Uterus (tissue), 4 donors: ENCODE measurements at places on chromosomes 2 and 18. TPM values are rescaled to one million over a fixed set of nuclear protein-coding genes. Genes with fewer than 3 reads are reported as not detected.
A peak's percentile ranks its signal among the peaks of the same experiment; 100 is the strongest.

DNA sequence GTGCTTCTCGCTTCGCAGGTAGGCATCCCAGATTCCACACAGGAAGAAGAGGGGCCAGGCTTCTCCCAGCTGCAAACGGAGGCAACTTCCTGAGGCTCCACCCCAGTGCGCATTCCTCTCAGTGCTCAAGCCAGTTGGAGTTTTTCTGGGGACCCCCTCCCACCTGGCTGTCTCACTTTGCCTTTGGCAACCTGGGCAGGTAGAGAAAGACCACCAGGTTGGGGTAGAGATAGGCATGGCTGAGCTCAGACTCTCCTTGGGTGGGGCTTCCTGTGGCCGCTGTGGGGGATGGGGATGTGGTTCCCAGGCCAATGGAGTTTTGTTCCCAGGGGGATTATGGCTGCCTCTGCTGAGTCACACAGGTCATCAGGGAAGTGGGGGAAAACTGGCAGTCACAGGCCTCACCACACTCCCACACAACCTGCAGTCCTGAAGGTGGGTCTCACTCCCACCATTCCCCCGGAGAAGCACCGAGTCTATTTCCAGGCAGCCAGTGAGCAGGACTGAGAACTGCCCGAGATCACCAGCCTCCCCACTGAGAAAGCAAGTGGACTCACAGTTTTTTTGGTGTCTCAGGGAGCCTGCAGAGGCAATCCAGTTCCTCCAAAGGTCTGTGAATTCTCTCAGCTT, 38.1 kb downstream of the SLC39A10 start:
- H3K4me3 ChIP-seq: no peak overlapping the region
- no peaks in the 10 kb centered on the region for H3K27me3 ChIP-seq
- no peak overlapping the region for H3K27ac ChIP-seq
- no peak for DNase-seq

- no peak overlapping the region for H3K4me3 ChIP-seq
- H3K27ac ChIP-seq: no peak overlapping the region
- H3K27me3 ChIP-seq: no peaks in the 10 kb centered on the region
- H3K4me1 ChIP-seq: no peaks in the 10 kb centered on the region
- DNase-seq: no peak
Measured at GRCh38 chr18:56248610-56249235, 389.7 kb downstream of the TXNL1 start.

- no peaks in the 10 kb centered on the region for H3K36me3 ChIP-seq
- no peak for DNase-seq
- no peaks in the 10 kb centered on the region for H3K4me1 ChIP-seq
- no peak overlapping the region for H3K4me3 ChIP-seq
- no peaks in the 10 kb centered on the region for H3K27me3 ChIP-seq
Measured at GRCh38 chr2:168679081-168679480, 123.4 kb upstream of the NOSTRIN start.

- H3K4me3 ChIP-seq: no peak overlapping the region
- H3K36me3 ChIP-seq: no peaks in the 10 kb centered on the region
- peaks cover 10% of the 10 kb centered on the region for H3K4me1 ChIP-seq
Measured at GRCh38 chr18:55249550-55249949, 290.3 kb upstream of the CCDC68 start.

DNA sequence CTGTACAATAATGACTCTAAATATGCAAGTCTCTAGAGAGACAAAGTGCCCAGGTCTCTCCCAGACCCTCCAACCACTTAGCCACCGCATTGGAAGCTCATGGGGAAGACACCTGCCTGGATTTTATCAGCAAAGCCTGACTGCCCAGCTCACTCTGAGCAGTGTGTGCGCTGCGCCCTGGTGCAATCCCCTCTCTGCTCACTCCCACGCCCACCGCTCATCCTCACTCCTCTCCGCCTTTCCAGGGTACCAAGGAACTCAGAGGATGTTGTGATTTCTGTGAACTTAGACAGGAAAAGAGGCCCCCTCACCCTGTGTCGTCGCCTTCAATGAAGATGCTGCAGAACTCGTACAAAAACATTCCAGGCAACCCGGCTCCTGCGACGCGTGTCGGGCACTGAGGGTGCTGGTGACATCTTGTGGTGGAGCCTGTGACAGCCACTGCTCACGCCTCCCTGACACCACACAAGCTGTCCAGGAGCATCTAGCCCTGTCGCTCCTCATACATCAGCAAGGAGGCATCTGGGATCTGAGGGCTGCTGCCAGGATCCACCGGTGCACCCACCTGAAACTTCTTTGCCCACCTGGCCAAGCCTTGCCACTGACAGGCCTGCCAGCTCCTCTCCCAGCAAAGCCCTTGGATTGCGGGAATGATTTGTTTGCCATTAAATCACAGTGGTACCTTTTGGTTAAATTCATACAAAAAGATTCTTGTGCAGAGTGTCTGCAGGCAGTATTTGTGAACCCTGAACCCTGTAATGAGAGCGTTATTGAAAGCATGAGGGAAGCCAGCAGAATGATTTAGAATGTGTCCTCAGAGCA, 220.4 kb downstream of the ZNF516 start:
- no peak overlapping the region for H3K4me3 ChIP-seq
- H3K4me1 ChIP-seq: no peaks in the 10 kb centered on the region
- DNase-seq: no peak
- H3K27ac ChIP-seq: no peak overlapping the region
- H3K27me3 ChIP-seq: no peaks in the 10 kb centered on the region

GRCh38 chr2:79085382-79085781, 2.4 kb downstream of the REG1B start:
- H3K27ac ChIP-seq: no peak overlapping the region
- no peaks in the 10 kb centered on the region for H3K4me1 ChIP-seq
- no peak overlapping the region for H3K4me3 ChIP-seq
- no peaks in the 10 kb centered on the region for H3K27me3 ChIP-seq
- H3K36me3 ChIP-seq: no peaks in the 10 kb centered on the region

DNA sequence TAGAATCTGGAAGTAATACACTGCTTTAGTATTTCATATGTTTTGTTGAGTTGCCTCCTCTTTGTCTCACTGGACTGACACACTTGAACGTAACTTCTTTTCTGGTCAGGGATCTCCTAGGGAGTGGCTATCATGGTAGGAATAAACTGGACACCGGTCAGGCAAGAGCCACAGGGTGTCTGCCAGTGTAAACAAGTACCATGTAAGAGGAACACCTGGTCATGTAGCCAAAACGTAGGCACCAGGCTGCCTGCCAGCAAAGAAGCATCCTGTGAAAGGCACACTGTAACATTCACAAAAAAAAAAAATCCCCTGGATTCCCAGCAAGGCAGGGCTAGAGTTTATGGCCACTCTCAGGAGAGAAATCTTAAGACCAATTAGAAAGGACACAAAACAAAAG, 372.8 kb upstream of the RND3 start:
- H3K36me3 ChIP-seq: no peaks in the 10 kb centered on the region
- no peak for DNase-seq
- no peak overlapping the region for H3K4me3 ChIP-seq

GRCh38 chr2:134440336-134440909, 186.6 kb downstream of the MGAT5 start:
- no peaks in the 10 kb centered on the region for H3K36me3 ChIP-seq
- no peak for DNase-seq
- no peak overlapping the region for H3K4me3 ChIP-seq
- H3K4me1 ChIP-seq: no peaks in the 10 kb centered on the region

GRCh38 chr2:73821227-73821626, 7.5 kb upstream of the STAMBP start:
- DNase-seq: no peak
- H3K4me3 ChIP-seq: no peak overlapping the region
- no peak overlapping the region for H3K27ac ChIP-seq
- H3K36me3 ChIP-seq: no peaks in the 10 kb centered on the region

DNA sequence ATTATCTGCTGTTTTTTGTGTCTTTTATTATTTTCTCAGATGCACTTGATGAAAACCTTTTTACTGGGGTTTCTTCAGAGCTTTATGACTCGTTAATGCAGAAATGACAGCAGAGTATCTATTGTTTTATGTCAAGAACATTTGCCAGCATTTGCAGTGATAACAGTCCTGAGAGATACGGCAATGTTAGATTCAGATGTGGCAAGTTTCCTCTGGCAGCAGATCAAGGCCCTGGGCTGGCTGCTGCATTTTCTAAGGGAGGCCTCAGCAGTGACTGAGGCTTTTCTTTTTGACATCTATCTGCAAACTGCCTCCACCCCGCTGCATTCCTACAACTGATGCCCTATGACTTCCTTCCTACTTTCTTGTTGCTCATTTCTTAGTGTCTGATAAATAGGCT, 40.2 kb downstream of the EFEMP1 start:
- no peak overlapping the region for H3K4me3 ChIP-seq
- H3K27me3 ChIP-seq: no peaks in the 10 kb centered on the region
- no peaks in the 10 kb centered on the region for H3K4me1 ChIP-seq
- peak overlapping the region; percentile 59 for H3K27ac ChIP-seq

- H3K4me3 ChIP-seq: no peak overlapping the region
- no peak for DNase-seq
- no peaks in the 10 kb centered on the region for H3K36me3 ChIP-seq
- no peaks in the 10 kb centered on the region for H3K4me1 ChIP-seq
Measured at GRCh38 chr2:80473796-80474195, 169.2 kb upstream of the LRRTM1 start.

CASP10 gene
- 21.6 TPM for total RNA-seq

KCNE4 gene
- 38.4 TPM for total RNA-seq

FANCL gene
- 69.8 TPM for total RNA-seq

EFHD1 gene
- total RNA-seq: 8.5 TPM

RESP18 gene
- not detected for total RNA-seq

TMEM178A gene
- not detected for total RNA-seq

RAB6C gene
- total RNA-seq: not detected

PID1 gene
- total RNA-seq: 35.3 TPM
